ENCODE measurements at places on chromosomes 13 and 19.
A peak's percentile ranks its signal among the peaks of the same experiment; 100 is the strongest.

GRCh38 chr19:3603121-3603811 is 3.4 kb downstream of the TBXA2R start:
- DNase-seq, result no peak

- no peak for DNase-seq
Measured at GRCh38 chr19:38833092-38833425, 1.5 kb upstream of the ECH1 start.

GRCh38 chr19:13241231-13242104 is 91.3 kb downstream of the IER2 start:
- no peak for DNase-seq

GRCh38 chr19:8702350-8702749 is 3.8 kb upstream of the ACTL9 start:
- DNase-seq, result no peak

DNA sequence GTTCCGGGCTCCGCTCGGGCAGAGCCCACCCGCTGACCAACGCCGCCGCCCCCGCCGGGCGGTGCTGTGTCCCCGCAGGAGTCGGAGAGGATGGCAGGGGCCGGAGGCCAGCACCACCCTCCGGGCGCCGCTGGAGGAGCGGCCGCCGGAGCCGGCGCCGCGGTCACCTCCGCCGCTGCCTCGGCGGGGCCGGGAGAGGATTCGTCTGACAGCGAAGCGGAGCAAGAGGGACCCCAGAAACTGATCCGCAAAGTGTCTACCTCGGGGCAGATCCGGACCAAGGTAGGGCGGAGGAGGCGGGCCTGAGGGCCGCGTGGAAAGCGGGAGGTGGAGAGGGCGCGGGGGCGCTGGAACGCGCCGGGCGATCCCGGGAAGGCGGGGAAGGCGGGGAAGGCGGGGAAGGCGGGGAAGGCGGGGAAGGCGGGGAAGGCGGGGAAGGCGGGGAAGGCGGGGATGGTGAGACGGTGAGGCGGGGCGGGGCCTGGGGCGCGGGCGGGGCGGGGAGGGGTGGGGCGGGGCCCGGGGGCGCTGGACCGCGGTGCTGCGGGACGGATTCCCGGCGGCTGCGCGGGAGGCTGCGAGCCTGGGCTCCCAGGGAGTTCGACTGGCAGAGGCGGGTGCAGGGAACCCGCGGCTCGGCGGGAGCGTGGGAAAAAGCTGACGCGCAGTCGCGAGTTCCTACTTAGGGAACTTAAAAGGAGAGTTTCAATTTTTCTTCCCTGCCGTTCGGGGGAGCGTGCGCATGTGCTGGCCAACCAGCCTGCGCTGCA is 421 bp downstream of the DGKH start:
- peak; percentile 17 for DNase-seq

DNA sequence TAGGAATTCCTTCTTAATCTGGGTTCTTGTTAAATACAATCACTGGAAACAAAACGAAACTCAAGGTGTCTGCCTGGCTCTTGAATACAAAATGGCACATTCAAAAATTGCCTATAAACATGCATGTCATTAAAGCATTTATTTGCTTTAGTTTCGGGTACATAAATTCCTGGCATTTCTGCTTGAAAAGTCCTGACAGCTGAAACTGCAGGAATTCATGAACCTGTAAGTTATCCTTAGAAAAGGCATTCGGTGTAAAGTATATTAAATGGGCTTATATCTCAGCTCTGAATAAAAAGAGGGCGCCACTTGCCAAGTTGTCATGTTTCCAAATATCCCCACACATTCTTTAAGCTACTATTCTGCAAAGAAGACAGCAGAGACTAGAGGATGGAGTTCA is 32.9 kb downstream of the RXFP2 start:
- DNase-seq, result no peak

DNA sequence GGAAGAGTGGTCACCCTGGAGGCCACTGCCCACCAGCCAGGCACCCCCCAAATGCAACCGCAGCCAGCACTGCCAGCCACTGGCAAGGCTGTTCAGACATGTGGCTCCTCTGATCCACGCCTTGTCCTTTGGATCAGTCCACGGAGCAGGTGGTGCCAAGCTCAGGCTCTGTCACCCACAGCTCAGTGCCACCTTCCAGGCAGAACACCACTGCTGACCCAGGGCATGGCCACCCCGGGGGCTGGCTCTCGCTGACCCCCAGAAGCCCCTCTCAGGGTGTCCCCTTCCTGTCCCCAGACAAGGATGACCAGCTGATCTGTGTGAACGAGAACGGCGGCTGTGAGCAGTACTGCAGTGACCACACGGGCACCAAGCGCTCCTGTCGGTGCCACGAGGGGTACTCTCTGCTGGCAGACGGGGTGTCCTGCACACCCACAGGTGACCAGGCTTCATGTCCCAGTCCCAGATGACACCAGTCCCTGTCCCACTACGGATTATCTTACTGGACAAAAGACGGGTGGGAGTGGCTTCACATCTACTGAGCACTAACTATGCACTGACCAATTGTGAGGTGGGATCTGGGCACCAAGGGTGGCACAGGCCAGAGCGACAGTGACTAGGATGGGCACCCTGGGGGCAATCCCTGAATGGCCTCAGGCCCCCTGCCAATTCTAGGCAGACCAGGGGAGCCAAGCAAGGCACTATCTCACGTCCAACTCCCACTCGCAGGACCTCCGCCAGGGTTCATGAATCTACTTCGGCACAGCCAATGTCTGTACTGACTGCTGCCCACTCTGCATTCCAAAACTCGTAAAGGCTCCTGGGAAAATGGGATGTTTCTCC is 7.0 kb upstream of the F10 start:
- no peak for DNase-seq

- no peak for DNase-seq
Measured at GRCh38 chr13:48131533-48131932, 36.6 kb upstream of the MED4 start.

DNA sequence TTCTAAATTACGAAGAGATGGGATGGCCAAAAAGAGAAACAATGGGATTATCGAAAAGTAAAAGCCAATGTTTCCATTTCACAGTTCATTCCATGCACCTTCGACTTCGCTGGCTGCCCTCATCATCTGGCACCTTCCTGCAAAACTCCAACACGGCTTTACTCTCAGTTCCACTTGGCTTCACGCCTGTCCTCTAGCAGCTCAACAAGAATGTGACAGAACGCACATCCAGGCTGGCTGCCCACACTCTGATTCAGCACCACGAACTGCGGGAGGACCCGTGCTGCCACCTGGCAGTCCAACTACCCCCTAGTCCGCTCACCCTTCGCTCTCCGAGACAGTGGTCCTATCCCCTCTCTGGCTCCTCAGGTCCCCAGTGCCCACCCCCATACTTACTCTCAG is 11.7 kb downstream of the ATP7B start:
- no peak for DNase-seq

- DNase-seq, result no peak
Measured at GRCh38 chr13:32443111-32443510, 15.2 kb upstream of the N4BP2L1 start.

GRCh38 chr13:94776956-94777355 is 64.6 kb upstream of the SOX21 start:
- no peak for DNase-seq

- no peak for DNase-seq
Measured at GRCh38 chr19:36605877-36606478, 865 bp downstream of the ZNF382 start.

DNA sequence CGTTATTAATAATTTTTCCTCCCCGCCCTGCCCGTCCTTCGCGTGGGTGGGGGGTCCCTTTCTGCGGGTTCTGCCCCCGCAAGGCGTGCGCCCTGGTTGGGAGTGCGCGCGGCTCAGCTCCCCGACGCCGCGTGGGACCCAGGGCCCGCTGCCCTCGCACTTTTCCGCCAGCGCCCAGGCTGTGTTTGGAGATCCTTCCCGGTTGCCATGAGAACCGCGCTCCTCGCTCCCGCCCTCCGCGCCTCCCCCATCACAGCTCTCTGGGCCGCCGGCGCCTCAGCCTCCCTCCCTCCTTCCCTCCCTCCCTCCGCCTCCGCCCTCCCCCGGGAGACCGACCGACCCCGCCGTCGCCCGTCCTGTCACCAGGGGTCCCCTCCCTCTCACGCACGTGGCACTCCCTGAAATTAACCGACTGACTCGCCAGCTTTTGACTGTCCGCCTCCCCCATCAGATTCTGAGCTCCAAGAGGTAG is 2.4 kb upstream of the SSBP4 start:
- DNase-seq, result peak; percentile 38

- peak; percentile 6 for DNase-seq
Measured at GRCh38 chr19:30669329-30670010, 297.3 kb downstream of the ZNF536 start.

Data from NCI-H1694 (cell line).